ENCODE measurements at places on chromosomes 3 and 15.

DNA sequence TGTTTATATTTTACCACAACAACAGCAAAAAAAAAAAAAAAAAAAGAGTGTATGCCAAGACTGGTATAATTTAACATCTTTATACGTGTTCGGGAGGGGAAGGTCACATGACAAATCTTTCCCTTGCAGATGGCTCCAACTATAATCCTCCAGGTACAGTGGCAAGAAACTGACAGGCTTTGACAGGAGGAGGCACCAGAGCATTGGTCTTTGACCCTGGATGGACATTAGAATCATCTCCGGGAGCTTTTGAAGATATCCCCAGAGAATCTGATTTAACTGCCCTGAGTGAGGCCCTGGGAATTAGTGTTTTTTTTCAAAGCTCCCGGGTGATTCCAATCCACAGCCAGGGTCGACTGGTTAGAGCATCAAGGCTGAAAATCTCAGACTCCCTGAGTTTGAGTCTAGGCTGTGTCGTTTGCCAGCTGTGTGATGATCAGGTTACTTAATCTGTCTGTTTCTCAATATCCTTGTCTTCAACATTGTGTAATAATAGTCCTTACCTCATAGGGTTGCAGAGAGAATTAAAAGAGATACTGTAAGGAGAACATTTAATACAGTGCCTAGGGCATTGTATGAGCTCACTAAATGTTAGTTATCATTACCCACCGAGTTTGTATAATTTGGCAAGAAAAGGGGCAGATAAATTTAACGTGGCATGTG is 8.9 kb upstream of the SEMA5B start:
- H3K36me3 ChIP-seq = no peaks in the 10 kb centered on the region
- no peak overlapping the region for H3K4me3 ChIP-seq
- peaks cover 2% of the 10 kb centered on the region for H3K27me3 ChIP-seq
- no peak for DNase-seq
- H3K27ac ChIP-seq = no peak overlapping the region
- no peaks in the 10 kb centered on the region for H3K4me1 ChIP-seq

DNA sequence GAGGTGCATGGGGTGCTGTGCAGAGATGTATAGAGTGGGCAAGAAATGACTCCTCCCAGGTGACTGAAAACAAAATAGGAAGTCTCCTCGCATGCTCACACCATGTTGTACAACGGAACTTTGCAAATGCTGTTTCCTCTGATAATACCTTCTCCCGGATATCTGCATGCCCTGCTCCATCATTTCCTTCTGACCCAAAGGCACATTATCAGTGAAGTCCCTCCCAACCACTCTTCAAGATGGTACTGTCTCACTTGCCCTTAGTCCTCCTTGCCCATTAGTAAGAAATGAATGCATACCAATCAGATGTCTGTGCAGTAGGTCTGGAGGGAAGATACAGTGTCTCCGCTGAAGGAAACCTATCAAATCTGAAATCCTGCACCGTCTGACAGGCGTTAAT is 12.0 kb downstream of the TMED3 start:
- no peaks in the 10 kb centered on the region for H3K4me1 ChIP-seq
- no peaks in the 10 kb centered on the region for H3K27me3 ChIP-seq
- peaks cover 23% of the 10 kb centered on the region for H3K36me3 ChIP-seq
- DNase-seq = no peak
- H3K27ac ChIP-seq = no peak overlapping the region

GRCh38 chr15:93428150-93428549 is 339.1 kb upstream of the RGMA start:
- H3K4me3 ChIP-seq = no peak overlapping the region
- no peak overlapping the region for H3K27ac ChIP-seq
- H3K36me3 ChIP-seq = no peaks in the 10 kb centered on the region
- no peaks in the 10 kb centered on the region for H3K27me3 ChIP-seq

- H3K27me3 ChIP-seq = no peaks in the 10 kb centered on the region
- no peaks in the 10 kb centered on the region for H3K36me3 ChIP-seq
- H3K27ac ChIP-seq = no peak overlapping the region
- DNase-seq = no peak
- H3K4me1 ChIP-seq = no peaks in the 10 kb centered on the region
- no peak overlapping the region for H3K4me3 ChIP-seq
These were observed 94.2 kb downstream of the PLXNA1 start for GRCh38 chr3:127077068-127077467.

GRCh38 chr3:172680684-172681083 is 30.2 kb downstream of the NCEH1 start:
- peaks cover 15% of the 10 kb centered on the region for H3K4me1 ChIP-seq
- no peak for DNase-seq
- H3K27ac ChIP-seq = no peak overlapping the region
- no peak overlapping the region for H3K4me3 ChIP-seq
- H3K27me3 ChIP-seq = no peaks in the 10 kb centered on the region

- H3K4me3 ChIP-seq = peak overlapping the region; percentile 99
- H3K36me3 ChIP-seq = peaks cover 10% of the 10 kb centered on the region
- no peak for DNase-seq
These were observed 382 bp upstream of the COX17 start for GRCh38 chr3:119677641-119677934.

DNA sequence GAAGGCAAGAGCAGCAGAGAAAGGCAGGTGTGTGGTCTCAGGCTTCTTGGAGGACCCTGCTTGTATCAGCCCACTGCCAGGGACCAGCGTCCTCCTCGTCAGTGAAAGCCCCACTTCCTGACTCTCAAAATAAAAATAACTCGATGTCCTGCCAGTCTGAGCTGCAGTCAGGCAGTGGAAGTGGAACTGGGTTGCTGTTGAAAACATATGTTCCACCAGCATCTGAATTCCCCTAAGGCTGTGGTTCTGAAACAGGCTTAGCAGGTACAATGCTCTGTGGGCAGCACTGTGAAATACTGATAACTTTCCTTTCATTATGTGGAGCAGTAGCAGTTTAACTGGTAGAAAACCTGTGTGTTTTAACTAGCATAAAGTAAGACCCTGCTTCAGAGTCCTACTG is 121.6 kb upstream of the EIF1B start:
- DNase-seq = peak; percentile 7

DNA sequence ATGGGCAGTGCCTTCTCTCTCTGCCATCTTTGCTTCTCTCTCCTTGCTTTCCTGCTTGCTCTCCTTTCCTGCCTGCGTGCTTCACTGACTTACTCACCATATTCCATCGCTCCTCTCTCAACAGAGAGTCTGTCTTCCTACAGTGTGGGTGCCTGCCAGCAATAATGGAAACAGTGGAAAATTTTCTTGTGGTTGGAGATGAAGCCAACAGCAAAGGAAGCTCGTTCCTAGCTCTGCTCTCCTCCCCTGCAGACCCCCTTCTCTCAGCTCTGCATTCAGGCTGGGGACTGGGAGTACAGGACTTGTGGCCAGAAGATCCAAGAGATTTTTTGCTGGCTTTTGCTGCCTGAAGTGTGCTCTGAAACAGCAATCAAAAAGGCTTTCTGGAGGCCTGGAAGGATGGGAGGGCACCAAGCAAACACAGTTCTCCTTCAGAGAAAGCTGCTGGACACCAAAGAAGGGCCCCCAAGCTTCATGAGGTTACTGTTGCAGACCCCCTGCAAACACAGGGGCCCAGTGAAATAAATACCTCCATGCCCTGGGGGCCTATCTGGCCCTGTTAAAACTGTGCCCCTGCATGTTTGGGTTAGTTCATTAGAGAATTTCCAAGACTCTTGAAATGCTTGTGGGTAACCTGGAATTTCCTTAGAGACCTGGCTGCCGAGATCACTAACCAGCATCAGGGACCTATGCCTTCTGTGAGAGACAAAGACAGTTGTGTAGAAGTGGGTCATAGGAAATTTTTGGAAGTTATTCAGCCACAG is 149.9 kb upstream of the RASGRP1 start:
- no peak overlapping the region for H3K4me3 ChIP-seq
- no peak for DNase-seq
- no peaks in the 10 kb centered on the region for H3K36me3 ChIP-seq

- no peak overlapping the region for H3K27ac ChIP-seq
- H3K4me3 ChIP-seq = no peak overlapping the region
- H3K4me1 ChIP-seq = 0 out of 2 replicates have a peak, but pooled peaks cover 3% of the 10 kb centered on the region
- no peaks in the 10 kb centered on the region for H3K36me3 ChIP-seq
- DNase-seq = no peak
These were observed 87.0 kb upstream of the KCNAB1 start for GRCh38 chr3:156033428-156033827.

Measured in H1 (cell line).